WTC11 (cell line): ENCODE measurements at places on chromosomes 6 and 20.

GRCh38 chr6:113858480-113859348, 1.6 kb downstream of the MARCKS start:
- DNase-seq: peak; percentile 90

GRCh38 chr6:130518588-130518987, 152.8 kb downstream of the TMEM200A start:
- no peak for DNase-seq

- DNase-seq: no peak
Measured at GRCh38 chr6:4760773-4761172, 15.4 kb upstream of the CDYL start.

- DNase-seq: no peak
Measured at GRCh38 chr6:25617997-25618396, 34.0 kb upstream of the SCGN start.

DNA sequence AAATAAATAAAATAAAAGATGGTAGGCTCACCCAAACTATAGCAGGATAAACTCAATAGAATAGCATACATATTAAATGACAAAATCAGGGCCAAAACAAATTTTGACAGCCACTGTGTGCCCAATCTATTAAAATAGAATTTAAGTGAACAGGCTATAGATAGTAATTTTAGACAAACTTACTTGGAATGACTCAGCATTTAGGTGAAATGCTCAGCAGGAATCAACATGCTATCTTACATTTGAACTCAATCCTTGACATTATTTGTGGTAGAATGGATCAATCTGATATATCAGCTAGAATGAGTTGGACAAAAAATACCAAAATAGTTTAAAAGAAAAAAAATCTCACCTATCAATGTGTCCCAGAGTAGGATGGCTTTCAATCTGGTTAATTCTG, 578.6 kb downstream of the RFPL4B start:
- DNase-seq: no peak

DNA sequence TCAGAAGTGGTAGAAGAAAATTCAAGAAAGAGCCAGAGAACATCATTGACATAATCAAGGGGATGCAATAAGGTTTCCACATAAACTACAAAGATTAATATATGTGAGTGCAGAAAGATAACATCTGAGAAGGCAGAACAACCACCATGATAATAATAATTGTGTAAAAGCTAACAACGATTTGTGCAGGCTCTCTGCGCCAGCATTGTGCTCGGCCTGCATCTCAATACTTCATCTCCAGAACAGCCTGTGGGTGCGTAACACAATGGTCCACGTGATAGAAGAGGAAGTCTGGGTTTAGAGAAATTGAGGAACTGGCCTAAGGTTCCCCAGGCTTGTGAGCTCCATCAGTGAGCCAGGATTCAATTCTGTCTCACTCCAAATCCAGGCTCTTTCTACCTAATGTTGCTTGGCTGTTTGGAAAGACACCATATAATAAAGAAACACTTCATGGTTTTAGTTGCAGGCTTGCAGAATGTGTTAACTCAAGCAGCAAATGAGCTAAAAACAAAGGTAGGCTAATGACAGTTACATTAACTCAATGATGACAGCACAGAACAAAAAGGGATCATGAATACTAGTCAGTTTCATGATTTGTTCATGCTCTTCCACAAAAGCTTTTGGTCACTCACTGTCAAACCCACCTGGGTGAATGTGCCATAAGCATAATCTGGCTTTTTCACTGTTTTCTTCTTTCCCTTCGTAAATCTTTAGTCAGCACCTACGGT, 71.2 kb downstream of the LY86 start:
- no peak for DNase-seq

DNA sequence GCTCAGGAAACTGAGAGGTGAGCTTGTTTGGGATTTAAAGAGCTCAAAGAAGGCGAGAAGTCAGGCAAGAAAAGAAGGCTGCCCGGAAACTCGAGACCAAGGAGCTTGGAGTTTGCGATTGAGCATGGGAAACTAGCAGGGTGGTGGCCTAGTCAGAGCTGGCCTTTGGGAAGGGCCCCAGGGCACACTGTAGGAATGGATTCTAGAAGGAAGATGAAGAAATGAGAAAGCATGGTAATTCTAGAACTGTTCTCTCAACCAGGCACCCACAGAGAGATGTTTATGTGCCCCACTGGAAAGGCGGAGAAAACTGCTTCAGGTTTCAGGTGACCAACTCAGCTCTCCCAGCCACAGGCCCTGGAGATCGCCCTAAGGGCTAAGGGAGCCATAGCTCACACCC, 126.2 kb downstream of the FOXO3 start:
- no peak for DNase-seq

- DNase-seq: peak; percentile 12
Measured at GRCh38 chr6:44594481-44594880, 207.0 kb downstream of the CDC5L start.

DNA sequence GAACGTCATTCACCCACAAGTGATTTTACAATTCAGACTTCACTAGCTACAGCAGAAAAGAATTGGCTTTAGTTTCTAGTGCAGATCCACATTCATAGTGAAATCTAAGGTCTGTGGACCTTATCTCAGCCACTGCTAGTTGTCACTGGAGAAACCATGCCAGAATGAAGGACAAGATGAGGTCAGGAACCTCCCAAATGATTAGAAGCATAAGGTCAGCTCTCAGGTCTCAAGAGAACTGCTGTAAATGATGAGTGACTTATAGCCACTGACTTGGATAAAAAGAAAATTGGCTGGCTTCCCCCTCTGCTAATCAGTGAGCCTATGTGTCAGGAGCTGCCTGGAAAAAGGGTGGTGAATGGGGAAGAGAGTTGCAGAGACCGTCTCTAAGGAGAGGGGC, 265.3 kb upstream of the BMP2 start:
- DNase-seq: no peak

- no peak for DNase-seq
Measured at GRCh38 chr20:25249198-25249931, 1.5 kb downstream of the PYGB start.

GRCh38 chr6:118198746-118199145, 291.7 kb downstream of the SLC35F1 start:
- no peak for DNase-seq

- no peak for DNase-seq
Measured at GRCh38 chr6:2369606-2370005, 124.2 kb upstream of the GMDS start.

GRCh38 chr20:20212675-20213096, 155.2 kb upstream of the INSM1 start:
- DNase-seq: no peak

- DNase-seq: no peak
Measured at GRCh38 chr6:36504181-36504580, 43.1 kb downstream of the STK38 start.

GRCh38 chr6:97668716-97669115, 385.7 kb upstream of the MMS22L start:
- DNase-seq: no peak

DNA sequence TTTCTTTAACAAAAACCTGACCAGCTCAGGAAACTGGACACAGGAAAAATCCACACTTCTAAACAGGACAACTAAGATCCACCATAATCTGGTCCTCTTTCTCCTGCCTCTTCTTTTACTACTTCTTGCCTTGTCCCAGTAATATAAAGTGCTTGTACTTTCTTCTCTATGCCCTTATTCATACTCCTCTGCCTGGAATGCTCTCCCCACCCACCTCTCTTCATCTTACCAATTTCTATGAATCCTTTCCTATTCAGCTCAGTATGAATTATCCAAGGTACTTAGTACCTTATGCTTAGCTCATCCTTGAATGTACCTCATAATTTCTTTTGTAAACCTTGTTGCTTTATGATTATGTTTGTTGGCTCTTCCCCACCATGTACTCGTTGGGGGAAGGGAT, 159.4 kb downstream of the CDK19 start:
- no peak for DNase-seq

- no peak for DNase-seq
Measured at GRCh38 chr20:1293641-1294379, 27.7 kb downstream of the SNPH start.

- no peak for DNase-seq
Measured at GRCh38 chr20:17840423-17840822, 128.2 kb downstream of the SNX5 start.

GRCh38 chr20:62064770-62065673, 659 bp downstream of the TAF4 start:
- no peak for DNase-seq

- DNase-seq: no peak
Measured at GRCh38 chr6:71420095-71420692, 131.6 kb downstream of the OGFRL1 start.

- DNase-seq: no peak
Measured at GRCh38 chr20:41607791-41608190, 10.4 kb downstream of the CHD6 start.

DNA sequence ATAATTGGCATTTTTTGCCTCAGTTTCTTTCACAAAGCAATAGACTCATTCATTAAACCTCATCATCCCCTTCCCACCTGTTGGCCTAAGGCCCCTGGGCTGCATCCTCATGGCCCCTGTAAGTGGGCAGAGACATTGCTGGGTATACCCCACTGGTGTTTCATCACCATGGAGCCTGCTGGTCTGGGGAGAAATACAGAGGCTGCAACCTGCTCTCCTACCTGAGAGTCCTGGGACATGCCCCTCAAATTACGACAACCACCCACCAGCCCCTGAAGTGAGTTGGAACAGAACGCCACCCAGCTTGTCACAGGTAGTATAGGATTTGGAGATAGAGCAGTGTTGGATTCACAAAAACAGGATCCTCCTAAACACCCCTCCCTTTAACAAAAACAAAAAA, 190.8 kb downstream of the ANKRD60 start:
- DNase-seq: no peak

DNA sequence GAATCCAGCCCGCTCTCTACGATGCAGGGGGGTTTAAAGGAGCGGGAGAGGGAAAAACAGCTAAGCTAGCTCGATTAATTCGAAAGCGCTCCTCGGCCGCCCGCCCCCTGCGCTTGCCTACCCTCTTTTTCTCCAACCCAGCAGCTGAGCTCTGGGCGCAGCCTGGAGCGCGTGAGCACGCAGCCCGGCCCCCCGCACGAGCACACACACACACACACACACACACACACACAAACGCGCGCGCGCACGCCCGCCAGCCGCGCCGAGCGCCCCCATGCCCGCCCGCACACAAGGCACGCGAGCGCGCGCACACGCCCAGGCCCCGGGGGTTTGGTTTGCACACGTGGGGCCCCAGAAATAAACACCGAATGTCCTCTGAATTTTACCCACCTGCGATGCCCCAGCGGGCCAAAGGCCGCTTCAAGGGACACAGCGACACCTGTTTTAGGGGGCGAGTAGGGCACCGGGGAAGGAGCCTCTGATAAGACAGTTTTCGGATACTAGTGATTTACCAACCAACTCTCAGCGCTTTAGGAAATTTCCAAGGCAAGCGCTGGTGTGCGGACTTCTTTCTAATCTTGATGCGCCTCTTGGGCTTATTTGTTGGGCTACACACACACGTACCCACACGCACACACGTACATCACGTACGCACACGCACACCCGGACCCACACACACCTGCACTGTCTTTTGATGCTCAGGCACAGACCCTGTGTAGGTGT, 802 bp upstream of the NRN1 start:
- DNase-seq: peak; percentile 58

DNA sequence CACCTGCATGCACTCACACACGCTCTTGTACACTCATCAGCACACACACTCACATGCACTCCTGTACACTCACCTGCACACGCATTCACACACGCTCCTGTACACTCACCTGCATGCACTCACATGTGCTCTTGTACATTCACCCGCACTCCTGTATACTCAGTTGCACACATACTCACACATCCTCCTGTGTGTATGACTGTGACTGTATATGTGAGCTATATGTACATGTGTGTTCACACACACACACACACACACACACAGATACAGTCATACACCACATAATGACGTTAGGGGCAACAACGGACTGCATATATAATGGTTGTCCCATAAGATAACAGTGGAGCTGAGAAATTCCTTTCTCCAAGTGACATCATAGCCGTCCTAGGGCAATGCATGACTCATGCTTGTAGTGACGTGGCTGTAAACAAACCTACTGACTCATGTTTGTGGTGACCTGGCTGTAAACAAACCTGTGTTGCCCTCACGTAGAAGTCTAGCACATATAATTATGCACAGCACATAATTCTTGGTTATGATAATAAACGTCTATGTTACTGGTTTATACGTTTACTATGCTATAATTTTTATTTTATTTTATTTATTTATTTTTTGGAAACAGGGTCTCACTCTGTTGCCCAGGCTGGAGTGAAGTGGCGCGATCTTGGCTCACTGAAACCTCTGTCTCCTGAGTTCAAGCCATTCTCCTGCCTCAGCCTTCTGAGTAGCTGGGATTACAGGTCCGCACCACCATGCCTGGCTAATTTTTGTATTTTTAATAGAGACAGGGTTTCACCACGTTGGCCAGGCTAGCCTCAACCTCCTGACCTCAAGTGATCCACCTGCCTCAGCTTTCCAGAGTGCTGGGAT, 22.8 kb upstream of the TAF4 start:
- no peak for DNase-seq

DNA sequence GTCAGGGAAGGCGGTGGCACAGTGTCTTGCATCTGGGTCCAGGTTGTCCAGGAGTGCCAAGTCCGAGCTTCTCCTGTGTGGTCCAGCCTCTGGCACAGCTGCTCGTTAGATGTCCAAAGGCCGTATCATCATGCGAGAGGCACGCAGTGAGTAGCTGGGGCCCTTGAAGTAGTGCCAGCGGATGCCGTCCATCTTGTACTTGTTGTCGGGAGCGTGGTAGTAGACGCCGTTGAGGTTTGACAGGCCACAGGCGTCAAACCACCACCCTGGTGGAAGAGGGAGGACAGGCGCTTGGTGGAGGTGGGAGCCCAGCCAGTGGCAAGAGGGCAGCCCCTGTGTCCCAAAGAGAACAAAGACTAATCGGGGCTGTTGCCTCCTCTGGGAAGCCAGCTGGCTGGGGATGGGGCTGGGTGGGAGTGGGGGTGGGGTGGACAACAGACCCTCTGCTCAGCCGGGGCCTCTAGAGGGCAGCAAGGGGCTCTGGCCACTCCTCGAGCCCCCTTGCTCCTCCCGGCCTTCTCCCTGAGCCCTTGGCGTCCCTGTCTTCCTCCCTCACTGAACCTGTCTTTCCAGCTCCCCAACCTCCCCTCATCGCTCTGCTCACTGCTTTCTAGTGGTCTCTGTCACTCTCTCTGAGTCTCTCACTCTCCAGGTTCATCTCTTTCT, 39.5 kb downstream of the FAM110A start:
- peak; percentile 65 for DNase-seq

DNA sequence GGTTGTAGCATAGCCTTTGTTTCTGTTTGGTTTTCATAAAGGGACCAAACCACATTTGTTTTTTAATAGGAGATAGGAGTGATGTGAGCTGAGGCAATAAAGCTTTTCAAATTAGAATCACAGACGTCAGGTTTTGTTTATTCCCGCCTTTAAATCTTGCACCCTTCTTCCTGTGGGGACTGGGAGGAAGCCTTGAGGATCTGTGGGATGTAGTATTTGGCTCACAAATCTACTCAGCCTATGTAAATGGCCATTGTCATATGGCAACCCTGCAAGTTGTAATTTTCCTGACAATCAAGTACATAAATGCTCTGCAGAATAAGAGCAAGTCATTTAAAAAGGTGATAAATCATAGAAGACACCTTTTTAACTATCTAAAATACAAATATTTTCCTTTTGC, 110.4 kb downstream of the ADGRG6 start:
- no peak for DNase-seq
